ENCODE measurements at places on chromosomes 4 and X.

DNA sequence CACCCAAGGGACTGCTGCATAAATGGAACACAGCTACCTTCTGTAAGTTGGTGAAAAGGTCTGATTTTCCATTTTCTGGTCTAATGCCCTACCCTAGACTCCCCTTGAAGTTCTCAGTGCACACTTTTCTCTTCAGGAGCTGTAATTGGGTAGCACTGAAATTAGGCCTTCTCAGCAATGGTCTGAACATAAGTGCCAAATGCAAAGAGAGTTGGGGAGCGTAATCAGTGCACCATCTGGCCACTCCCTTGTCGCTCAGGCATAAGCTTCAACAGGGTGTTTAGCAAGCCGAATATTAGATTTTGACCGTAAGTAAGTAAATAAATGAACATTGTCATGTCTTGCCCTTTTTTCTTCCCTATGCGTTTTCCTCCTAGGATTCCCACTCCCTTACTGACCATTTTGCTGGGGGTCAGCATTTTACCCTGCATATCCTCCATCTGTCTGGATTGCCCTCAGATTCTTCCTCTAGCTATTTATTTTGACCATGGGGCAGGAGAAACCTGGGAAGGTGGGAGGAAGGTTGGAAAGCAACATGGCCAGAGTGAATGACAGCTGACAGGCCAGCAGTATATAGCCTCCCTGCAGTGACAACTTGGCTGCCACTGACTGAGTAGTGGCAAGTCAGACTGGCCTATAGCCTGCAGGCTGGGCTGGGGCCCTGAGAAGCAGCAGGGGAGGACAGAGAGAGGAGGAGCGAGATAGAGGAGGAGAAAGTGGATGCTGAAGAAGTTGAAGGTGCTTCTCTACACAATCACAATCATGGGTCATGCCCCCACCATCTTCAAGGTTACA is 2.7 kb downstream of the NHSL2 start:
- DNase-seq: no peak

DNA sequence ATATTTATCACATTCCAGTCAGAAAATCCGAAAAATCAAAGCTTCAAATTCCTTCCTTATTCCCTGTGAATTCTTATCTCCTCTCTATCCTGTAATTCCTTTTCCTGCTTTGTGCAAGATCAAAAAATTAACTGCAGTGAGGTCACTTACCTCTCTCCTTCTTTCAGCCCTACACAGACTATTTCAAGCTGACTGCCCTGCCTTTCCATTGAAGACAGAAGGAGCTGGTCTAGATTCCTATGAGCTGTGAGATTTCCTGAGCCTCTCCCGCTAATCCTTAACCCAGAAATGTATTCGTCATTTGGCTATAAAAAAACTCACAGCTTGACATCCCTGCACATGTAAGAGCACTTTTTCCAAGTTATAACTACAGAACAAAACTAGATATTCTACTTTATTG is 26.6 kb downstream of the TRIML2 start:
- DNase-seq: no peak

DNA sequence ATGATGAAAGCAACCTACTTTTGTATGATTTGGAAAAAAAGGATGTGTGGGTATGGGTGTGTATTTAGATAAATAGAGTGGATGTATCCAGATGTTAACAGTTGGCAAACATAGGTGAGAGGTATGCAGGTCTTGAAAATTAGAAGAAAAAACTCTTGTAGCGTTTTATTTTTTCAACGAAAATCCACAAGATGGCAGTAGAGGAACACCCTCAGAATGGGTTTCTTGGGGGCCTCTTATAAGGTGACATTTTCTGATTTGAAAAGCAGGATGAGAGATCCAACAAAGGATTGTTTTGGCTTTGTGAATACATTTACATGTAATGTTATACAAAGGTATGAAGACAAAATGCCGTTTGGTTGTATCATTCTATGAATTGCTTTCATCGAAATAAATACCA is 68.3 kb downstream of the FMR1NB start:
- DNase-seq: no peak

DNA sequence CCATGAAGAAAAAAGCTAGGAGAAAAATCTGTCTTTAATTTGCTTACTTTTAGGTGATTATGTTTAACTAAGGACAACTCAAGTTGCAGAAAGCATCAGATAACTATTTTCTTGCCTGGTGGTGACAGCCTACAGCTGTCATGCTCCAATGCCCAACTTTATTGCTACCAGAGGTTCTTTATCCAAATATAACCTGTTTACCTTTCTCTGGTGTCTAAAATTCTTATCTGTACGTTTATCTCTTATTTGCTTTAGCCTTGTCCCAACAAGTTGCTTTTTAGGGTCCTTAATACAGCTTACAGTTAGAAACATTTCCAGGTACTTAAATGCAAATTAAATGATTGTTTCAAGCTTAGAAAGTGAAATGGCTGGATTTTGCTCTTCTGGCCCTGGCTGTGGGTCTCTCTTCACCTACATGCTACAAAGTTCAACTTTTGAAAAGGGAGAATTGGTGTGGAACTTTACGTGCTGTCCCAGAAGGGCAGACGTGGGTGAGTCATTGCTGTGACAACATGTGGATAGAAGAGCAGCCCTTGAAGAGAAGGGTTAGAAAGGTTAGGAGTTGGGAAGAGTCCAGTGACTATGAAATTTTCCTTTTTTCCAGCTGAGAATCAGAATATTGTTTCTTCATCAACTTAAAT is 60.7 kb downstream of the HPGD start:
- no peak for DNase-seq

GRCh38 chr4:93828332-93828994 is at the start of gene ATOH1:
ATOH1 (plus strand) TSS chr4:93828753; CDS start chr4:93828927, 174 bp downstream.
- DNase-seq: no peak

DNA sequence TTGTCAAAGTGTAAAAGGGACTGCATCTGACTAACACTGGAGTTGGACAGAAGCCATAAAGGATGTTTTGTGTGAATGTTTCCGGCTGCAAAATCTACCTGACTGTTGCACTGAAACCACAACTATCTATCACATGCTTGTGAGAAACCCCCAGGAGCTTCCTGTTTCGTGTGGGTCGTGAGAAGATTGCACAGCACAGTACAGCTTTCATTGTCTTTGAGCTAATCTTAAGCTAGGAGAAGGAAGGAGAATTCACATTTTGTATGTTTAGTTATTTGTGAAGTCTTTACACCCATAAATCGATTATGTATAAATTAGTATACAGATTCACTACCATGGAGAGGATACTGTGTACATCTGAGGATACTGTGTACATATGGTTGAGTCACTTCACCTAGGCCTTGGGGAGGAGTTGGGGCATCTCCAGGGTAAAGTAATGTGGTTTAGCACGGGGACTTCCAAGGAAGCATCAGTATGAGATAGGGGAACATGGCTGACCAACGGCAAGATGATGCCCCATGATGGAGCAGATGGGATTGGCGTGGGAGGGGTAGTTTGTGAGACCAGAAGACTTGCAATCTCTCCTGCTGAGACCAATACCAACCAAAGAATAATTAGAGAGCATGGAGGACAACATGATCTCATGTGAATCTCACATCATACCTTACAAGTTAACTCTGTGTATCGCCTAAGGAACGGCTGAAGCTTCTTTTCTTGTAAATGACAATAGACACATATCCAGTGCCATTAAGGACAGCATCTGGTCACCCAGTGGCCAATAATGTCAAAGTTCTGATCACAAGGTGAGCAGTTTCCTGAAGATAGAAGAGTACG is 43.1 kb upstream of the FAM9C start:
- DNase-seq: peak; percentile 36

- no peak for DNase-seq
Measured at GRCh38 chr4:120025516-120025915, 41.1 kb downstream of the MAD2L1 start.

- no peak for DNase-seq
Measured at GRCh38 chr4:73303711-73304110, 45.1 kb upstream of the ANKRD17 start.

- DNase-seq: no peak
Measured at GRCh38 chr4:110625576-110626257, 2.8 kb upstream of the PITX2 start.

GRCh38 chrX:77749695-77750094 is 36.3 kb downstream of the ATRX start:
- peak; percentile 68 for DNase-seq

- no peak for DNase-seq
Measured at GRCh38 chrX:40866893-40867292, 131.6 kb upstream of the MED14 start.

DNA sequence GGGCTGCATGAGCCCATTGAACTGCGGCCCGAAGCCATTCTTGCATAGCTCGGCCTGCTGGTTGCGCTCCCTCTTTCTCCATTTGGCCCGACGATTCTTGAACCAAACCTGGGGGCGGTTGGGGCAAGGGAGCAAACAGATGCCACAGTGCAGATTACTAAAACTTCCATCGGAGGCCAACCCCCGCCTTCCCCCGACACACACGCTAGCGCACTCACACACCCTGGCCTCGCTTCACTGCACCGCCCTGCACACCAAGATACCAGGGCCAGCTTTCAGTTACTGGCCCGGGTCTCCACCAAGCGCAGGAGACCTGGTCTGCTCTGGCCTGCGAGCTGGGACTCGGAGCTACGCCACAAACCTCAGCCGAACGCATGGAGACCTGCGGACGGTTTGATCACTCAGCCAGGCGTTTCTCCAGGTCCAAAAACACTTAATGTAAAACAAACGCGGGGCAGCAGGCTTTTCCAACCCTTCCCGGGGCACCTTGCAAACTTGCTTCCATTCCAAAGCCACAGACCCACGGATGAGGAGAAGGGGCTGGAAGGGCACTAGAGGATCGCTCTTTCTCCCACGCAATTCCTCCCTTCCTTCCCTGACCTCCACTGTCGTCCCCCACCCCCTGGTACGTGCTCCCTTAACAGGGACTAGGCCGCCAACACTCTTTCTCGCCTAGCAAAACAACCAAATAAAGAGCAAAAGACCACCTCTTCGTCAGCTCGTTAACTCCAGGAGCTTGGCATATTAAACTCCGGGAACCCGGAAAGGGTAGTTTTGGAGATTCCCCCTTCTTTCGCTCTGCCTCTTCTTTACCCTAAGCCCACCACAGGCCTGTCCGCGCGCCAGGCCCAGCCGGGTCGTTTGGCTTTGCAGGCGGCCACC is 4.1 kb downstream of the PITX2 start:
- DNase-seq: no peak

DNA sequence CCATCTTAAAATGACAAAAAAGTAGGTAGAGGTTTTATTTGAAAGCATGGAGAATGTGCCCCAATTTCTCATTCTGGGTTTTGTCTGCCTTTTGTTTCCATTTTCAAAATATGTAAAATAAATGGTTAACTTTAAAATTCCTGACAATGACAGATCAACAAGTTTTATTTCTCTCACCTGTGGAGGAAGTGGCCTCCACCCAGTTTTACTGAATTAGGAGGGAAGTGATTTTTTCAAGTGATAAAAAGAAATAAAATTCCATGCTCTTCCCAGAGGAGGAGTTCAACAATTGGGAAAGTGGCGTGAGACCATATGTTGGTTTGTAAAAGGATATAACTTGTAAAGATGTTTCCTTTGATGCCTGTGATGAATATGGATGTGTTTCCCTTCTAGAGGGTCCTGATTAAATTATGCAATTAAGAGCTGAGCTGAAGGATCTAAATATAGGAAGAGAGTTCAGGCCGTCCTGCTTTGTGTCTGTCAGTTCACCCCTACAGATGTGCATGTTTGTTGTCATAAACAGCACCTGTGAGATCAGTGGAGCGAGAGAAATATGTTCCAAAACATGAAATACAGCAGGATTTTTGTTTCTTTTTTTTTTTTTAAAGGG is 19.5 kb downstream of the SMAD1 start:
- DNase-seq: no peak

- DNase-seq: no peak
Measured at GRCh38 chr4:11565899-11566298, 137.2 kb upstream of the HS3ST1 start.

DNA sequence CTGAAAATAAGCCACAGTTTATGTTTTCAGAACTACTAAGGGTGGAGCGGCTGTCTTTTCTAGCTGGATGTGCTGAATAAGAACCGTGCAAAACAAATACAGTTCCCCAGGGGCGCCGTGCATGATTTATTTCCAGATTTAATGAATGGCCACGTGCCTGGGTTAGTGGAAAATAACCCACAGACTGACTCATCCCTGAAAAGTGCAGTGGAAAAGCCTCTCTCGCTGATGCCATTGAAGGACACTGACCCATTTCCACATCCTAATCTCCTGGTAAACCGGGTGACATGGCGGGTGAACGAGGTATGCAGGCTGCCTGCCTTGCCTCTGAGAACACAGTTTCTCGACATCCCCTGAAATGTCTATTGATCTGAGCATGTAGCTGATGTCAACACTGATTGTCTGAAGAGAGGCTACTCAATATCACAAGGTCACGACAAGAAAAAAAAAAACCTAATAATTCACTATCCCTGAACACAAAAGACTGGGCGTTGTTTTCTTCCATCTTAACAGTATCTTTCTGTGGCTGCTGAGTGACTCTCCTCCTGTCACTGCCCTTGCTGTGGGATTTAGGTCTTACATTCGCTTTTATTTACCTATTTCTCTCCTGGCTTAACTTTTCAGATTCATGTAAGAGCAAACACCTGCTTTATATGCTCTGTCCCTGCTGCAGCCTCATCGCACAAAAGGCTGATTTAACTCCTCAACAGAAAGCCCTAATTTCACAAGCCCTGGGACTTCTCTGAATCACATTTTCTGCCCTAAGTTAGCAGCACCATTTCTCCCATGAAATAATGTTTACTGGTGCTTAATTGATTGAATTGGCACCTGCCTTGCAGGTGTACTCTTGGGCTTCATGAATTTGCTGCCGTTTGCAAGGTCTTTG is 76.9 kb upstream of the SCOC start:
- peak; percentile 71 for DNase-seq

DNA sequence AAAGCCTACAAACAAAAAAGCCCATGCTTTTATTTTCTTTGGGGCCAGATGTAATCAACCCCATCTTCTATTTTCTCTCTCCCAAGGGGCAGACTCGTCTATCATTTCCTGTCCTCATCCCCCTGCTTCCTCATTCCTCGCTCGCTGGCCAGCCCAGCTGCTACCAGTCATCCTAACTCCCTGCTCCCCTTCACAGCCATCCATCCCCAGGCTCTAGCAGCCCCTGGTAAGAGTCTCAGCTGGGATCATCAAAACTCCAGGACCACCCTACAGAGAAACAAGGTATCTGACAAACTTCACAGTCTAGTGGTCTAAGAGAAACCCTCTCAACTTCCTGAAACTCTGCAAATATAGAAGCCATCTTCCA is 23.6 kb downstream of the SH3KBP1 start:
- no peak for DNase-seq

- no peak for DNase-seq
Measured at GRCh38 chr4:146214238-146214637, at the start of gene REELD1. REELD1 (plus strand) TSS chr4:146214538; CDS start chr4:146216953, 2,415 bp downstream.
